T-helper 2 cell treated with Interferon-gamma antibody and Interleukin-4, amounts not matched to agents 5 μg/mL and 100 μg/mL, for 36 hours (primary cell): ENCODE measurements at places on chromosomes 12 and 14.

DNA sequence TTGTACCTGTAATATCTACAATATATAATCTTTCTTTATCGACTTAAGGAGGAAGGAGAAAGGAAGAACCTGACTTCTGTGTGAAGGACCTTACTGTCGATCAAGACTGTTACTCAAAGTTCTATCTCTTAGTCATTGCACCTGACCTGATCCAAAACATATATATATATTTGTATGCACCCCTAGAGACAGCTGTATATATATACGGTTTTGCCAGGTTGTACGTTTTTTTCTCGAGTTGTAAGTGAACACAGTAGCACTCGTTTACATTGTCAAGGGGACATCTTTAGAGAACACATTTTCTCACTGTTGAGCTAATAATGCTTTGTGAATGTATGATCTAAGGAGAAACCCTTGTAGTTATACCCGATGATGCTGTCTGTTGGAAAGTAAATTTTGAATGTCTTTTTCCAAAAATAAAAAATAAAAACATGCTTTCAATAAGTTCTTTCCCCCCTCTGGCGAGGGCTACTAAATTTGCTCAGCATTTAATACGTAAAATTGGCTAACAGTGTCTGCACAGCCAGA, 536 bp upstream of the SLC35E3 start:
- no peak for DNase-seq

DNA sequence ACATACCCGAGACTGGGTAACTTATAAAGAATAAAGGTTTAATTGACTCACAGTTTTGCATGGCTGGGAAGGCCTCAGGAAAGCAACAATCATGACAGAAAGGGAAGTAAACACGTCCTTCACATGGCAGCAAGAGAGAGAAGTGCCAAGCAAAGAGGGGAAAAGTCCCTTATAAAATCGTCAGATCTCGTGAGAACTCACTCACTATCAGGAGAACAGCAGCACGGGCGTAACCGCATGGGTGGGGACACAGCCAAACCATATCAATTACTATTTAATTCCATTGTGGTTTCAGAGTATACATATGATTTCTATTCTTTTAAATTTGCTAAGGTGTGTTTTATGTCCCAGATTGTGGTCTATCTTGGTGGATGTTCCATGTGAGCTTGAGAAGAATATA, 117.9 kb downstream of the SCAF11 start:
- no peak for DNase-seq

- no peak for DNase-seq
These were observed 73.2 kb downstream of the CEP83 start for GRCh38 chr12:94386422-94386821.

- no peak for DNase-seq
These were observed 9.4 kb downstream of the DHX37 start for GRCh38 chr12:124979568-124979967.

- no peak for DNase-seq
These were observed 84.1 kb downstream of the FRMD6 start for GRCh38 chr14:51735851-51736250.

GRCh38 chr12:107325075-107325608, 231.8 kb upstream of the CRY1 start:
- no peak for DNase-seq

GRCh38 chr14:94309721-94310120, 13.4 kb downstream of the SERPINA6 start:
- no peak for DNase-seq

DNA sequence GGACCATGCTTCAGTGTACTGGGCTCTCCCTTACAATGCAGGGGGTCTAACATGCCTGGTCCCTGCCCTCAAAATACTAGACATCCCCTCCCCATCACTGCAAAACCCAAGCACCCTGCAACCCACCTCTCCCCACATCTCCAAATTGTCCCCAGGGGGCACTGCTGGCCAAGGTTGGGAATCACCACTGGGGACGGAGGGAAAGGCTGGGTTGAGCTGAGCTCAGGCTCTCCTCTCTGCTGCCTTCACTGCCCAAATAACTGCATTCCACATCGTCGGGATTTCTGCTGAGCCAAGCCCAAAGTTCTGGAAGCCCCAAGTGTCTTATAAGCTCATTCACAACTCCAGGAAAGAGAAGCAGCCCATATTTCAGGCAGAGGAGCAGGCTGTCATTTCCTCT, 69.6 kb downstream of the NT5DC3 start:
- DNase-seq: no peak

DNA sequence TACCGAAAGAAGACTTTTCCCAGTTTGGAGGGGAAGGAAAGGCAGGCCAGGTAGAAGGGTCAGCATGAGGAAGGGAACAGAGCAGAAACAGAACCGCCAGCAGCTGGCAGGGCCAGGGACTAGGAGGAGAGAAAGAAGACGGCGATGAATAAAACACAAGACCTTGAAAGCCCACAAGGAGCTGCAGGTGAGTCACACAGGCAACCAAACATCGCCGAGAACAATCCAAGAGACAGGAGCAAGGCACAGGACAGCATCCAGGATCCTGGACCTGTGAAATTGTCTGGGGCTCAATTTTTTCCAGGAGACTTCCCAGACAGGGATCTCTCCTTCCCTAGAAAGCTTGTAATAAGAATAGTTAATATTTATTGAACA, 47.3 kb downstream of the NUAK1 start:
- DNase-seq: no peak

DNA sequence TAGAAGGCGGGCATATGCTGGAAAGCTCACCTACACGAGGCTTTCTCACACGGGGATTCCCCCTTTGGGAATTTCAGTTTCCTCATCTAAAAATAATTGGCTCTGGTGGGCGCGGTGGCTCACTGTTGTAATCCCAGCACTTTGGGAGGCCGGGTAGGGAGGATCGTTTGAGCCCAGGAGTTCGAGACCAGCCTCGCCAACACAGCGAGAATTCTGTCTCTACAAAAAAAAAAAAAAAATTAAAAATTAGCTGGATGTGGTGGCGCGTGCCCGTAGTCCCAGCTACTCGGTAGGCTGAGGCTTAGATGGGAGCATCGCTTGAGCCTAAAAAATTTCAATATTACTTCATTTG, 400 bp upstream of the NDUFA12 start:
- peak; percentile 8 for DNase-seq

DNA sequence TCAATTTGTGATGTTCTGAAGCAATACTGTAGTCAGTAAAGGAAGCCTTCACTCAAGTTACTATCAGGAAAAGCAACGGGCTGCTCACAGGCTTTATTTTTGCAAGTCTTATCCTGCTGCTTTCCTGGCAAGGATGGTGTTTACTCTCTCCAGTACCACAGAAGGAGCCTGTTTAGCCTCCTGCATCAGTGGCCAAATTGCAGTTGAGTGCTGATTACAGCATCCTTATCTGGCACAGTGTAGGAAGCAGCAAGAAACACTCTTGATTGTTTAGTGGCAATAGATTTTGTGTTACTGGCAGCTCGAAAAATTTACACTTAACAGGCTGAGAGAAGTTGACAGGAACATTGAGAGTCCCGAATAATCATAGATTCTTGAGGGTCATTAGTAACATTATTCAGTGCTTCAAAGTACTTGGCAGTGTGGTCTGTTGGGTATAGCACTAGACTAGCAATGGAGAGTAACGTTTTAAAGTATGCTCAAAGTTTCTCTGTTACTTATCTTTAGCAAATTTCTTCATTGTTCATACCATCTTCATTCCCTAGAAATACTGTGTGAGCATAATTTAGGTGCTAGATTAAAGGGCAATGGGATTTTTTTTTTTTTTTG, 11.7 kb downstream of the TULP3 start:
- no peak for DNase-seq

DNA sequence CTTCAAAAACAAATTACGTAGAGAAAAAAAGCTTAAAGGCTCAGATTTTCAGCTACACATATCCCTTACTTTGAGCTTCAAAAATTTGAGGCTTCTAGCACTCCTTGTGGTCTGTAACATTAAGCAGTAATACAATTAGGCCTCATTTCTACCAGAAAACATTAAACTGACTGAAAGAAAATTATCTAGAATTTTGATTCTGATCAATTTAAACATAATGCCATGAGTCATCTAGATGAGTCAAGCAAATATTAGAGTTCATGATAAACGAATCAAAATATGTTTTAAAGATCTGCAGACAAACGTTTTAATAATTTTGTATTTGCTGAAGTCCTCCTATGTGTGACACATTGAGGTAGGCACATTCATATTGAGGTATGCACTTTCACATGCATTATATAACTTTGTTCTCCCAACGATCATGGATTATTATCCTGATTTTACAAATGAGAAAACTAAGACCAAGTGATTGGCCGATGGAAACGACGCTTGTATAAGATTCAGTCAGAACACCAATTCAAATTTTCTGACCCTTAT, 4.3 kb downstream of the OSBPL8 start:
- DNase-seq: no peak

- no peak for DNase-seq
These were observed 813.0 kb downstream of the NRXN3 start for GRCh38 chr14:78983126-78983525.

DNA sequence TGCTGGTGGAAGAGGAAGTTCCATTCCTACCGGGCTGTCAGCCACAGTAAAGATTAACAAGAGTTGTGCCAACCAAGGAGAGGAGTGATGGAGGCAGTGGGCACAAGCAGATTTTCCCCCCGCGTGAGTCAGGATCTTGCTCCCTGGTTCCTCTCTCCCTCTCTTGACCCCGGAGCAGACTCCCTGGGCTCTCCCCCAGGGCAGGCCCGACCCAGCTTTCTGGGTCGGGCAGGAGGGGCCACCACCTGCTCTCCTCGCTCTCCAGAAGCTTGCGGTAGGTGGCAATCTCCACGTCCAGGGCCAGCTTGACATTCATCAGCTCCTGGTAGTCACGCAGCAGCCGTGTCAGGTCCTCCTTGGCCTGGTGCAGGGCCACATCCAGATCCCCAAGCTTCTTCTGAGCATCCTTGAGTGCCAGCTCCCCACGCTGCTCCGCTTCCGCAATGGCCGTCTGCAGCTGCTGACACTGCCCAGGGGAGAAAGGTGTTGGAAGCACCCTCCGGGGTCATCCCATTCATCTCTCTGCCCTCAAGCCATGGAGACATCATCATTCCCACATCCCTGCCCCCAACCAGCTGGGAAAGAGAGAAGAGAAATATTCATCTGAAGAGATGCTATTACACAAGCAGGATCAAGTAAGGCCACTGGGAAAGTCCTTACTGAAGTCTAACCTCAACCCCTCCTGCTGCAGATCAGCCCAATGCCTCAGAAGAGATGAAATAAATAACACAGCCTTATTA, 9.0 kb upstream of the KRT4 start:
- no peak for DNase-seq

GRCh38 chr14:101118233-101118632, 214.7 kb upstream of the RTL1 start:
- DNase-seq: no peak

DNA sequence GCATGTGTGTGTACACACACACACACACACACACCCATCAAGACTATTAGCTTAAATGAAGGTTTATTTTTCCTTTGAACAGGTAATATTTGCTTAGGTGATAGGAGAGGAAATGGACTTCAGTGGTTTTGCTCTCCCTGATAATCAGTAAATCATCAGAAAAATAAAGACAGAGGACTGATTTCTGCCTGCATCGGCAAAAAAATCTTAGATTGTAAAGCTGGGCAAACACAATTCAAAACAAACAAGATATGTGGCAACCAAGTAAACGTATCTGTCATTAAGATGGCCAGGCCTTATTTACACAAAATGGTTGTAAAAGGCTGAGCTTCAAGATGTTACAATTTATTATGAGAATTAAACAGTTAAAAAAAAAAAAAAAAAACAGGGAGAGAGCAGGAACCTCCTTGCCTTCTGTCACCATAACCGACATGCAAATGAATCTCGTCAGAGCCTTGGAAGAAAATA, 31.3 kb downstream of the PRKD1 start:
- no peak for DNase-seq

DNA sequence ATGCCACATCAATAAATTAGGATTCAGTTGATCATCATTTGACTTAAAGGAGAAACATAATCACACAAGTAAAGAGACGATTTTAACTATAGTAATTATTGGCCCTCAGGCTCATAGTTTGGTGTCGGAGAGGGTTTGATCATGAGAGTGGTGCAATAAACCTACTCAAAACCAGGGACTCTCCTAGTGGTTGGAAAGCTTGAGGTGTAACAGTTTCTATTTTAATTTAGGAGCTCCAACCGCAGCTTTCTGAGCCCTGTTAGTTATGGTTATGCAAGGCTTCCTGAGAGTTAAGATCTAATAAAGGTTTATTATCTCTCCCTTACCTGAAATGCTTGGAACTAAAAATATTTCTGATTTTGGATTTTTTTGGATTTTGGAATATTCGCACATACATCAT, 36.4 kb downstream of the TMTC2 start:
- peak; percentile 5 for DNase-seq

DNA sequence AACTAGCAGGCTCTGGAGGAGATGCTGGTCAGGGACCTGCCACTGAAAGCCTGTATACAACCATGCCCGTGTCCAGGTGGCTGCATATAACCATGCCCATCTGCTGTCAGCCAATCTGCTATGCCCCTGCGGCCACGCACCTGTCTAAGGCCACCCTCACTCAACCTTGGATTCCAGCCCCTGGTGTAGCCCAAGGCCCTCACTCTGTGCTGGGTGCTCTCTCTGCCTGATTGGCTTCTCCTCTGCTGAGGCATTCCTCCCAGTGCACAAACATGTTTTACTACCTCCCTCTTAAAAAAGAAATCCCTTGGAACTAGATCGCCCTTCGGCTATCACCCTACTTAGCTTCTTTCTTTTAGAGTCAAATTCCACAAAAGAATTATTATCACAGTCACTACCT, 45.5 kb downstream of the ZFP36L1 start:
- no peak for DNase-seq

- no peak for DNase-seq
These were observed 111.5 kb upstream of the KITLG start for GRCh38 chr12:88691811-88692210.

DNA sequence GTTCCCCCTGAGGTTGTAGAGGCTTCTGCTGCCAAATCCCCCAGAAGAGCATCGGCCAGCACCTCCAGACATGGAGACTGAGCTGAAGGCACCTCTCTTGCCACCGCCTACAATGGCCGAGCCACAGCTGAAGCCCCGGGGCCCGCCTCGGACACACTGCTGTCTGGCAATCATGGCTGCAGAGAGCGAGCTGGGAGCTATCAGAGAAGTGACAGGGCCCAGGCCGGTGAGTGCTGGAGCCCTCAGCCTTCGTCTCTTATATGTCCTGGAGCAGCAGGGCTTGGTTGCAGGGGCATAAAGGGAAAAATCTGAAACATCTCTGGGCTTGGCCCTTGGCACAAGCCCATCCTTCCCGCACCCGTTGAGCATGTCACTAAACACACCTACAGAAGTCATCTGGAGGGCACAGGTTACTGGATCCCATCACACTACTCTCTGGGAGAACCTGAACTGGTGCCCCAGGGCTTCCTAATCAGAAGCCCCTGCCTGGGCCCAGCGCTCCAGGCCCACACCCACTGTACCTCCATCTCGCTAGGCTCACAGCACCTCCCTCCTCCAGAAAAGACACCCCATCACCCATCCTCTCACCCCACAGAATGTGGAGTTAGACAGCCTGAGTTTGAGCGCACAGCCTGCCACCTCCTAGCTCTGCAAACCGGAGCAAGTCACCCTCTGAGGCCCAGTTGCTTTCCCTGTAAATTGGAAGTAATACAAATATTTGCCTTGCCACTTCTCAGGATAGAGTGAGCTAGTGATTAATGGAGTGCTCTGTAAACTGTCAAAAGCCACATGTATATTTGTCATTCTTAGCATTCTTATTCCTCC, at the start of gene KRT4:
Gene KRT4 (minus strand): TSS at position 232 of the 825 bp plus-strand sequence. CDS start 58 bp downstream, at position 174.
- no peak for DNase-seq

- no peak for DNase-seq
These were observed 136.1 kb upstream of the MAP1LC3B2 start for GRCh38 chr12:116423094-116423493.
